ENCODE measurements at places on chromosomes 6 and 20.

- no peak for DNase-seq
Measured at GRCh38 chr6:15901141-15902115, 227.5 kb upstream of the MYLIP start.

- no peak for DNase-seq
Measured at GRCh38 chr20:43988867-43989266, 74.2 kb downstream of the TOX2 start.

DNA sequence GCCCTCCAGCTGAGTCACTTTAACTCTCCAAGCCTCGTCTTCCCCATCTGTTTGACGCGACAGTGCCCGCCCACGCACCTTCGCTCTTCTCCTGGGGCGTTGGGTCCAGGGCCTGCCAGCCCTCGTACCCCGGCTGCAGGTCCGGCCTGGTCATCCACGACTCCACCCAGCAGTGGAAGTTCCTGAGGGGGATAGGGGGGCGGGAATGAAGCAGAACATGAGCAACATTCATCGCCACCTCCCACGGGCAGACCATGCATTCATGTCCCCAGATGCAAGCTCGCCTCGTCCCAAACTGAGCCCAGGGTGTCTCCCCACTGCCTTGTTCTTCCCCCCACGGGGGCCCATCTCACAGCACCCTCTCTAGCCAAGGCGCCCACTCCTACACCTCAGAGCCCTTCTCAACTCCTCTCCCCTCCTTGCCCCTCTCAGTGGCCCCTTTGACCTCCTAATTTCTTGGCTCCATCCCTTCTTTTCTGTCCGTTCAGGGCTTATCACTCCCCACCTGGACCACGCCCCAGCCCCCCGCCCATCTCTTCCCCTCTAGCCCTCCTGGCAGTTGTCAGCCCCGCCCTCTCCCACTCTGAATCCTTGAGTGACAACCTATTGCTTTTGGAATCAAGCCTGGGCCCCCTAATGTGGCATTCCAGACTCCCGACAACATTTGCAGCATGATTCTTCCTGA, 23.7 kb downstream of the TGM2 start:
- no peak for DNase-seq

DNA sequence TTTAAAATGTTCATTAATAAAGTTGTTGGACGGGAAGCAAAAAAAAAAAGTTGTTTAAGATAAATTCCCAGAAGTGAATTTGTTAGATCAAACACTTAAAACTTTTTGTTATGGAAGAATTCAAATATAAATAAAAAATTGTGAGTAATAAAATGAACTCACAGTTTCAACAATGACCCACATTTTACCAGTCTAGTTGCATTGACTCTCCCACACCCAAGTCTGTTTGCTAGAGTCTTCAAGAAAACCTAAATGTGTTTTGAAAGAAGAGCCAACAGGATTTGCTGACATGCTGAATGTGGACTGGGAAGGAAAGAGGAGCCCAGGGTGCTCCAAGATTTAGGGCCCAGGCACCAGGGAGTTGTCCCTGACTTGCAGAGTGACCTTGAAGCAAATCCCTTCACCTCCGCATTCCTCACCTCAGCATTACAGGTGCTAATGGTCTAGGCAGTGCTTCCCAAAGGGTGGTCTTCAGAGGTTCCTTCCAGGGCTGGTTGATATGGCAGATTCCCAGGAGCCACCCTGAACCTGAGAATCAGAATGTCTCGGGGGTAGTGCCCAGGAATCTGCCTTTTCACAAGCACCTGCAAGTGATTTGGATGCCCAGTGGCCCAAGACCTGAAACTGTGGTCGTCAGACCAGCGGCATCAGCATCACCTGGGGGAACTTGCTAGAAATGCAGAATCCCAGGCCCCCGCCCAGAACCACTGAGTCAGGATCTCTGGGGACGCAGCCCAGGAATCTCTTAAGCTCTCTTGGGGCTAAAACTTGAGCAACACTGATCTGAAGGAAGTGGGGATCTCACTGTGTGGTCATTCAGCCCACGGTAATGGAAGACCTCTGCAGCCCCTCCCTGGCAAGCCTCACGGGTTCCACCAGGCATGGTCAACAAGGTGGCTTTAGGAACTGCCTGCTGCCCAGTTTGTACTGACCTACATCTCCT, 31.1 kb downstream of the POFUT1 start:
- DNase-seq = no peak

- no peak for DNase-seq
Measured at GRCh38 chr20:11242320-11242719, 568.5 kb upstream of the JAG1 start.
